ENCODE measurements at places on chromosomes 13 and 19.

GRCh38 chr19:31613683-31614219, 264.5 kb upstream of the TSHZ3 start:
- no peak for DNase-seq

GRCh38 chr13:110617321-110618072, 2.2 kb downstream of the NAXD start:
- DNase-seq, result no peak

- DNase-seq, result no peak
Observed at GRCh38 chr13:110676595-110677587, 29.0 kb downstream of the CARS2 start.

DNA sequence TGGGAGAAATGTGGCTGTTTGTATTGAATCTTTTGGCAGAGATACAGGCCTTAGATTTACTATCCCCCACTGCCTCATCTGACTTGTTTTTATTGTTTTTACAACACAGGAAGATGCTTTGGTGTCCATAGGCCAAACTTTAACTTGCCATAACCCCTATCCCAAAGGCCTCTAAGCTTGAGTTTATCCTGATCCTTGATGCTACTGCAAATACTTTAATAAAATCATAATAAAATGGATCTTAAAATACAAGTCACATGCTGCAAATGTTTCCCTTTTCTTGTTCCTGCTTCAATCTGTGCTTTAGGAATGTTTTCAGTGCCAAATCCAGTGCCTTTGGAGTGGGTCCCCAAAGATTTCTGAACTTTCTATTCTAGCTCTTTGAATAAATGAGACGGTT, 770.6 kb downstream of the DACH1 start:
- DNase-seq, result no peak

GRCh38 chr19:38869836-38870607, 8.1 kb downstream of the RINL start:
- DNase-seq, result peak; percentile 82

- DNase-seq, result no peak
Observed at GRCh38 chr19:19672816-19673215, 4.2 kb downstream of the ZNF101 start.

DNA sequence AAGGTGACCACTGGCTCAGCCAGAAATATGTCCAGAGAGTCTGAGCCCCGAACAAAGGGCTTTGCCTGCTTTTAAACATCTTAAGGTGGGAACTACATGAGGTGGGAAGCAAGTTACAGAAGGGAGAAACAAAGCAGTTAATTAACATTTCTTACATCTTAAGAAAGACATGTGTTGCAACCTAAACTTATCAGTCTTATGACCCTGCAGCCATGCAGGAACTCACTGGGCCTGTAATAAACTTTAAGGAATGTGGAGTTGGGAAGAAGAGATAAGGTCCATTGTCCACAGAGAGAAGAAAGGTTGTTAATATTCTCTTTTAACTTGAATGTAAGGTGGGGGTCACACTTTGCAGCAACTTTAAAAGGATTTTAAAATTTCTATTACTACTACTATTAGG, 46.8 kb upstream of the CYP2A7 start:
- DNase-seq, result no peak

Measured in right atrium auricular region (tissue), 2 donors.